ENCODE measurements at places on chromosomes 4 and X. TPM values are rescaled to one million over a fixed set of nuclear protein-coding genes. Genes with fewer than 3 reads are reported as not detected.

The NUDT10 gene
- 1.8 TPM for total RNA-seq

The TAF7L gene
- 0.33 TPM for total RNA-seq

The ETDB gene
- not detected for total RNA-seq

The RNF212 gene
- 0.66 TPM for total RNA-seq

The MAML3 gene
- 2.1 TPM for total RNA-seq

The PABPC1L2B gene
- total RNA-seq, result not detected

The SOX3 gene
- not detected for total RNA-seq

The SHISA3 gene
- total RNA-seq, result 0.33 TPM

The ERCC6L gene
- not detected for total RNA-seq

The RAI2 gene
- total RNA-seq, result 1.3 TPM

The SORCS2 gene
- 0.17 TPM for total RNA-seq

The PDGFC gene
- 67.3 TPM for total RNA-seq

The VGLL1 gene
- not detected for total RNA-seq

The IL15 gene
- 14.9 TPM for total RNA-seq

The VEGFC gene
- 67.2 TPM for total RNA-seq

The BMX gene
- not detected for total RNA-seq

The ARAP2 gene
- total RNA-seq, result 3.0 TPM

The FAM53A gene
- 0.77 TPM for total RNA-seq

The C4orf50 gene
- not detected for total RNA-seq

The CETN2 gene
- 40.8 TPM for total RNA-seq
